ENCODE measurements at places on chromosomes 5 and 9.

DNA sequence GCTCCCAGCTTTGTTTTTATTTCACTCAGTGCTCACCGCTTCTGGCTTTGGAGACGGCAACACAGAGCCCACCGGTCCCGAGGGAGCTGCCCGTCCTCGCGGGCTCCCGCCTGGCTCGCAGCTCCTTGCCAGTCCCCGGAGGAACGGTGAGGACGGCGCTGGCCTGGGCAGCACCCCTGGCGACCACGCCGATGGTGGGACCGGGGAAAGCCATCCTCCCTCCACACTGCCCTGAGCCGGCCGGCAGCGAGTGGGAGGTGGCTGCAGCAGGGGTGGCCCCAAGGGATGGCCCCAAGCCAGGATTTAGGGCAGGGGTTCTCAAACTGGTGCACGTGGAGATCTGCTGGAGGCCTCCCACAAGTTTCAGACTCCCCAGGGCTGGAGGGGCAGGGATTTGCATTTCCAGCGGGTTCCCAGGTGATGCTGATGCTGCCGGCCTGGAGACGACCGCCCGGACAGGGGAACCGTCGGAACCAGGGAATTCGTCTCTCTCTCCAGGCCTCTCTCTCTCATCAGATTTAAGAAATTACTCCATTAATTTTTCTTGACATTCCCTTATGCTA is 293.2 kb upstream of the IRX4 start:
- H3K4me1 ChIP-seq, result no peaks in the 10 kb centered on the region
- peaks cover 2% of the 10 kb centered on the region for H3K27me3 ChIP-seq
- H3K27ac ChIP-seq, result no peak overlapping the region
- H3K36me3 ChIP-seq, result no peaks in the 10 kb centered on the region
- H3K4me3 ChIP-seq, result no peak overlapping the region
- DNase-seq, result no peak

- DNase-seq, result no peak
- no peaks in the 10 kb centered on the region for H3K27me3 ChIP-seq
- no peaks in the 10 kb centered on the region for H3K36me3 ChIP-seq
- no peaks in the 10 kb centered on the region for H3K4me1 ChIP-seq
Observed at GRCh38 chr9:3648722-3649246, 123.0 kb upstream of the RFX3 start.

- H3K4me1 ChIP-seq, result no peaks in the 10 kb centered on the region
- no peaks in the 10 kb centered on the region for H3K27me3 ChIP-seq
- no peak overlapping the region for H3K27ac ChIP-seq
- H3K36me3 ChIP-seq, result no peaks in the 10 kb centered on the region
- no peak overlapping the region for H3K4me3 ChIP-seq
- no peak for DNase-seq
Observed at GRCh38 chr5:134183481-134183880, 6.7 kb upstream of the SKP1 start.

DNA sequence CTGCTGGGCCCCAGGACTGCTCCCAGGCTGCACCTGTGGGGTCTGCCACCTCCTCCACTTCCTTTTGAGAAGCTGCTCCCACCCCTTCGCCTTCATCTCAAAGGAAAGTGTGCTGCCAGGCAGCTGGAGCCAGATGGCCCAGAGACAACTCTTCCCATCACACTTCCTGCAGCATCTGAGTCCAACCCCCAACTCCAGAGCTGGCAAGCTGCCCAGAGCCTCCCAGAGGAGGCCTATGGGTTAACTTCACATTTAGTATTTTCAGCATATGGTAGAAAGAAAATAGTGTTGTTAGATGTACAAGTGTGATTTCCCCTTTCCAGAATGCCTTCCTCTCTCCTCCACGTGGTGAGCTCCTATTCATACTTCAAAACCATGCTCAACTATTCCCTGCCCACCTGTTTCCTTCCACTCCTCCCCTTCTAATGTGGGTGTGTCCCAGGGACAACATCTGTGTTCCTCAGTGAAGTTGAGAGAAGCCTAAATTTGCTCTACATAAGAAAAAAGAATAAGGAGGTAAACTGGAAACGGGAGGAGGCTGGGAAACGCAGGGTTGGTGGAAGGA is 38.6 kb upstream of the KCNMB1 start:
- H3K4me3 ChIP-seq, result no peak overlapping the region
- H3K27ac ChIP-seq, result no peak overlapping the region
- no peaks in the 10 kb centered on the region for H3K4me1 ChIP-seq
- no peak for DNase-seq
- peaks cover 19% of the 10 kb centered on the region for H3K27me3 ChIP-seq
- H3K36me3 ChIP-seq, result no peaks in the 10 kb centered on the region

DNA sequence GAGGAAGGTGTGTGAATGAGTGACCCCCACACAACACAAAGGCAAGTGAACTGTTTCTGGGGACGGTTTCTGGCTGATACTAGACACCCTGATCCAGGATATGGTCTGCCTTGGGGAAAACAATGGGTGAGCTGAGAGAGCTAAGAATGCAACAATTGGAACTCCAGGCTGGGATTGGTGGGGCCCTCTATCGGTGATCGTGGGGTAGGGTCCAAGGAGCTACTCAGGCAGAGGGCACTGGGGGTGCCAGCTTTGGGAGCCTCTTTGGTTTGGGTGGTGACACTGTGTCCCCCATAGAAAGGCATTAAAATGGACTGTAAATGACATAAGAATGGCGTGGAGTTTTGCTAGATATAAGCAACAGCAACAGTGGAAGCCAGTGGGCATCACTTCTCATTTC is 439.1 kb downstream of the DMAC1 start:
- H3K36me3 ChIP-seq, result no peaks in the 10 kb centered on the region
- DNase-seq, result no peak
- no peak overlapping the region for H3K4me3 ChIP-seq
- H3K27me3 ChIP-seq, result peaks cover 4% of the 10 kb centered on the region

DNA sequence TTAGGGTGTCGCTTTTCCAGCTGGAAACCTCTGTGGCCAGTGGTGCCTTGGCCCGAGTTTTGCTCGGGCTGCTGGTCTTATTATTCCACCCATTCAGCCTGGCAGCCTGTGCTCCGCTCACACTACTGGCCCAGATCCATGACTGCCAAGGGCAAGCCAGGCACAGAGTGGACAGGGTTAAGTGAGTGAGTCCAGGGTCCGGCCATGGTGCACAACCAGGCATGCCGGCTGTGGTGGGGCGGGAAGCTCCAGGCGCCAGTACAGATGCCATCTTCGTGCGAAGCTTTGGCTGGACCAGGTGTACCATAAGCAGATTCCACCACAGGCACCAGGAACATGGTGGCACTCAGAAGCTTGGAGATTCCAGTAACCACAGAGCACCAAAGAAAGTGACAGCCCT is 580.2 kb upstream of the FAM174A start:
- no peaks in the 10 kb centered on the region for H3K36me3 ChIP-seq
- no peak overlapping the region for H3K27ac ChIP-seq
- H3K27me3 ChIP-seq, result no peaks in the 10 kb centered on the region
- no peak overlapping the region for H3K4me3 ChIP-seq

GRCh38 chr9:91103931-91104330 is 257.8 kb downstream of the AUH start:
- no peaks in the 10 kb centered on the region for H3K27me3 ChIP-seq
- H3K4me3 ChIP-seq, result no peak overlapping the region
- H3K36me3 ChIP-seq, result no peaks in the 10 kb centered on the region
- H3K4me1 ChIP-seq, result peaks cover 19% of the 10 kb centered on the region
- H3K27ac ChIP-seq, result no peak overlapping the region

- no peaks in the 10 kb centered on the region for H3K4me1 ChIP-seq
- DNase-seq, result no peak
- no peak overlapping the region for H3K4me3 ChIP-seq
- no peak overlapping the region for H3K27ac ChIP-seq
Observed at GRCh38 chr9:77877976-77878375, 153.6 kb downstream of the GNAQ start.

GRCh38 chr9:37626708-37627292 is 24.0 kb upstream of the FRMPD1 start:
- no peak for DNase-seq
- H3K4me1 ChIP-seq, result no peaks in the 10 kb centered on the region

- no peaks in the 10 kb centered on the region for H3K4me1 ChIP-seq
- H3K4me3 ChIP-seq, result no peak overlapping the region
- peaks cover 9% of the 10 kb centered on the region for H3K27me3 ChIP-seq
- H3K36me3 ChIP-seq, result no peaks in the 10 kb centered on the region
Observed at GRCh38 chr9:74742792-74743730, 144.7 kb downstream of the TRPM6 start.

DNA sequence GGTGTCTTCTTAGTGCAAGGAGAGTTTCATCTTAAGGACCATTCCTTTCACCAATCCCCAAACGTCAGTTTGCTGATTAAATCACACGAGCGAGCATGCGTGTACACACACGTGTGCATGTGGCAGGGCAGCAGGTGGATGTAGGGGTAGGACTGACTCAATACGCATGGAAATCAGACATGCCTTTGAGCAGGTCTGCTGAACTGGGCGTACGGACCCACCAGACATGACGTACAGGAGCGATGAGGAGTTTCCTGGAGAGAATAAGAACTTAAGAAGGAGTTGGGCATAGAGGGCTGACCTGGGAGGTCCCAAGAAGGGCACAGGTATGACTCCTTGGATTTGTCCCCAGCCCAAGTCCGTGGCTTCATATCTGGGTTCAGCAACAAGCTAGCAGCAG is 170.0 kb downstream of the FGF18 start:
- H3K4me3 ChIP-seq, result no peak overlapping the region
- H3K36me3 ChIP-seq, result no peaks in the 10 kb centered on the region
- H3K4me1 ChIP-seq, result no peaks in the 10 kb centered on the region
- DNase-seq, result no peak

- no peaks in the 10 kb centered on the region for H3K4me1 ChIP-seq
- H3K27me3 ChIP-seq, result no peaks in the 10 kb centered on the region
Observed at GRCh38 chr5:154627698-154628678, 127.2 kb upstream of the LARP1 start.

DNA sequence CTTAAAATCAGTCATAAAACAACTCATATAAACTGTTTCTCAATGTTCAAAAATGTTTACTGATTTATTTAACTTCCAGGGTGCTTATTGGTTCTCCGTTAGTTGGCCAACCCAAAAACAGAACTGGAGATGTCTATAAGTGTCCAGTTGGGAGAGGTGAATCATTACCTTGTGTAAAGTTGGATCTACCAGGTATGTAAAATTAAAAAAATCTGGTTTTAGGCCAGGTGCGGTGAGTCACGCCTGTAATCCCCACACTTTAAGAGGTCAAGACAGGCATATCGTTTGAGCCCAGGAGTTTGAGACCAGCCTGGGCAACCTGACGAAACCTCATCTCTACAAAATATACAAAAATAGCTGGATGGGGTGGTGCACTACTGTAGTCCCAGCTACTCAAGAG is 73.7 kb downstream of the ITGA1 start:
- no peak overlapping the region for H3K4me3 ChIP-seq
- H3K27me3 ChIP-seq, result no peaks in the 10 kb centered on the region
- no peak overlapping the region for H3K27ac ChIP-seq
- peaks cover 25% of the 10 kb centered on the region for H3K4me1 ChIP-seq

GRCh38 chr5:137071931-137072330 is 427.2 kb downstream of the SPOCK1 start:
- no peak overlapping the region for H3K4me3 ChIP-seq
- H3K27me3 ChIP-seq, result no peaks in the 10 kb centered on the region
- H3K36me3 ChIP-seq, result no peaks in the 10 kb centered on the region
- no peak overlapping the region for H3K27ac ChIP-seq

Data from astrocyte (in vitro differentiated cells and primary cell).